ENCODE measurements at places on chromosomes 4 and X.

DNA sequence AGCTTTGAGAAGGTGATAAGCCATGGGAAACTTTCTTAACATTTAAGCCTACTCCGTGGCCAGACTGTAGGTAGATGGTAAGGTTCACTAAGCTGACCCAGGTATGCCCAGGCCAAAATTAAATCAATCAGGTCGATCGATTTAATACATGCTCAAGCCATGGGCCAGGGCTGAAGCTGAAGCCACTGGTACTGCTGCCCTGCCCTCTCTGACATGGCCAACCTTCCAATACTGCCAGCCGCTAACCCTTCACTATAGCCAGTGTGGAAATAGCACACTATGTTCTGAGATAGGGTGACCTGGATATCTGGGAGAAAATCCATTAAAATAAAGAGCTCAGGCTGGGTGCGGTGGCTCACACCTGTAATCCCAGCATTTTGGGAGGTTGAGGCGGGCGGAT, 31.6 kb downstream of the TSC22D3 start:
- no peak for DNase-seq

- no peak for DNase-seq
Measured at GRCh38 chr4:4599481-4600275, 57.8 kb upstream of the STX18 start.

DNA sequence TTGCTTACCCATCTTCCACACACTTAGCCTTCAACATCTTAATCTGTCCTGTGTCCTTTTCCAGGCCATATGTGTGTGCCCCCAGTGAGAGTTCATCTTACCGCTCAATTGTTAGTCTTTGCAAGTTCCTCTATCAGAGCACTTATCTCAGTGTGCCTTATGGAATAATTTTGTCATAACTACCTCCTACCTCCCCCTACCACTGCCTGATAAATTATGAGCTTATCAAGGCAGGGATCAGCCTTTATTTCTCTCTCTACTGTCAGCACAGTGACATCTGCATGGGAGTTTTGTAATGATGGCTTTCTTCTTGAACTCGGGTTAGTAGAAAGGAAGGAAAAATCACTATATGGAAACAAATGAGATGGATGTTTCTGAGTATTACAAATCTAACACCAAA, 53.2 kb downstream of the MTM1 start:
- DNase-seq = no peak

DNA sequence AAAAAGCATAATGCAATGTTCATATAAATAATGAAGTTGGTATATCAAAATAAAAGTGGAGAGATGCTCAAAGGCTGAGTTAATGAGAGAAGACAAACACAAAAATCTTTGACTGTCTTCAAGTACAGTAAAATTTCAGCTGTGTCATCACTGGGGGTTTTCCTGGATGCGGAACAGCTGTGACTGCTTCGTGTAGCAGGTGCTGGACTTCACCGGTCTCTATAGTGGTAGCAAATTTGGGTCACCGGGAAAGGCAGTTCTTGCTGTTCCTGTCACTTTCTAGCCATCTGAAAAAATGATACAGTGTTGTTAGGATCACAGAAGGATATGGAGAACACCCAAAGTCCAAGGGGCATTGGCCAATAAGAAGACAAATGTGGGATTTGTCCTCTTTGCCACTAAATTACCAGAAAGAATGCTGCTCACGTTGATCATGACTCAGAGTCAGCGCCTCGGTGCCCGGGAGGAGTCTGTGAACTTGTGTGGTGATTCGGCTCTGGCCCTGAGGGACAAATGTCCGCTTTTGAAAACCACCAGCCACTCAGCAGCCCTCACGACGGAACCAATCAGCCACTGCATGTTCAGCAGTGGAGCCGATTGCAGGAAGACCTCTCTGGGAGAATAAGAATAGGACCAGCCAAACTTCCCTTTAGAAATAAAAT, 230.1 kb upstream of the FAT1 start:
- DNase-seq = no peak

DNA sequence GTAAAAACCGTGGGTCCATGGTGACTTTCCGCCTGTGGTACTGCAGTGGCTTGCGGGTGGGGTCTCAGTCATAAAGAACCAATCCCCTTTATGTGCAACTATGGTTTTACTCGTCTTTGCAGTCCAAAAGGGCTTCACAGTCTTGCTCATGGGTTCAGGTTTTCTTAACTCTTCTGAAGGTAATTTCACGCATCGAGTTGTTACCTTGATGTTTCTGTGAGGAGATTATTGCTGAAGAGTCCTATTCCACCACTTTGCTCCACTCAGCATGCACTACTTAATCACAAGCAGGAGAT, 41.5 kb downstream of the F8 start:
- DNase-seq = no peak

Measured in inflammatory macrophage treated with lipopolysaccharide for 1 hour (primary cell).